ENCODE measurements at places on chromosomes 4 and X. TPM values are rescaled to one million over a fixed set of nuclear protein-coding genes. Genes with fewer than 3 reads are reported as not detected.

The RIPPLY1 gene
- not detected for total RNA-seq

The HSFX4 gene
- total RNA-seq = not detected

The ANK2 gene
- 9.4 TPM for total RNA-seq

The GPR143 gene
- total RNA-seq = 5.3 TPM

The DDX60 gene
- total RNA-seq = 11.1 TPM

The RGN gene
- 0.33 TPM for total RNA-seq

The RBMXL3 gene
- not detected for total RNA-seq

The PHOX2B gene
- total RNA-seq = not detected

The HTN1 gene
- total RNA-seq = not detected

The MAGEA11 gene
- not detected for total RNA-seq

The APEX2 gene
- total RNA-seq = 18.3 TPM

The KLHL15 gene
- 5.9 TPM for total RNA-seq

The CYTL1 gene
- total RNA-seq = 101 TPM

The SORBS2 gene
- 191 TPM for total RNA-seq

The CAPN6 gene
- not detected for total RNA-seq

The MAOA gene
- 65.0 TPM for total RNA-seq

The PDGFRA gene
- total RNA-seq = 1.2 TPM

The TMEM150C gene
- total RNA-seq = 5.9 TPM

The NOX1 gene
- not detected for total RNA-seq

The FGD1 gene
- 6.0 TPM for total RNA-seq

The MAGED4B gene
- total RNA-seq = 12.4 TPM

The PNMA3 gene
- not detected for total RNA-seq

The DRD5 gene
- not detected for total RNA-seq

The NUDT10 gene
- total RNA-seq = 0.38 TPM

The CDKL2 gene
- total RNA-seq = 0.29 TPM

The TENM3 gene
- total RNA-seq = 23.1 TPM

The PDE6B gene
- total RNA-seq = 1.5 TPM

The C4orf50 gene
- not detected for total RNA-seq

The MMRN1 gene
- 1,432 TPM for total RNA-seq

The SLC10A4 gene
- total RNA-seq = 0.10 TPM

The SRPK3 gene
- not detected for total RNA-seq

The ERVMER34-1 gene
- not detected for total RNA-seq

The EPHA5 gene
- total RNA-seq = under 0.01 TPM

The NAA11 gene
- total RNA-seq = not detected

The TAF7L gene
- total RNA-seq = 0.38 TPM

The ARHGAP6 gene
- 1.3 TPM for total RNA-seq

The PWWP3B gene
- total RNA-seq = 0.19 TPM

The VCX2 gene
- total RNA-seq = not detected

The GRK4 gene
- 6.3 TPM for total RNA-seq

The DDIT4L gene
- total RNA-seq = 8.0 TPM

The AFM gene
- total RNA-seq = not detected

The DSPP gene
- not detected for total RNA-seq

The GAGE12F gene
- not detected for total RNA-seq

The P2RY4 gene
- 0.10 TPM for total RNA-seq

The AFF2 gene
- under 0.01 TPM for total RNA-seq

The IL13RA1 gene
- total RNA-seq = 61.4 TPM

The MTHFD2L gene
- 30.8 TPM for total RNA-seq

The FHL1 gene
- total RNA-seq = 49.2 TPM

The USP11 gene
- total RNA-seq = 21.7 TPM

The HEPH gene
- 1.3 TPM for total RNA-seq

The P2RY10 gene
- not detected for total RNA-seq

The CT83 gene
- not detected for total RNA-seq

The GAB3 gene
- total RNA-seq = 18.0 TPM

The MAGEB10 gene
- not detected for total RNA-seq

The RHOXF2 gene
- total RNA-seq = not detected

The CLCN4 gene
- total RNA-seq = 14.0 TPM

The GUCY1B1 gene
- total RNA-seq = 4.7 TPM

The CYSLTR1 gene
- not detected for total RNA-seq
